ENCODE measurements at places on chromosomes 7 and 10.

DNA sequence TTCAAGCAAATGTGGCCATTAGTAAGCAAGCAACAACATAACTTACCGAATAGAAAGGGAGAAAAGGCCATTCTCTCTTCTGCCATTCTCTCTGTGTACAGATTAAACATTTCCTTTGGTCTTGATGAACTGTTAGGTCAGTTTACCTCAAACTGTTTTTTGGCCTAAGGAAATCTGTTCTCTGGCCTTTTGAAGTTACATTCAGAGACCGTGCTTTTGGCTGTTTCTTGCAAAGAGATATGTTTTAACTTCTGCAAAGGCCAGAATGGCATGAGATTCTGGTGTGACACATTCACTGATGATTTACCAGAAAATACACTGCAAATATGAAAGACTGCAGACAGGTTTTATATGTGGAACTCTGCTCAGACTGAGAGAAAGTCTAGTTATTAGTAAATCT lies 22.2 kb downstream of the AHR start:
- no peak for DNase-seq

- peak; percentile 28 for DNase-seq
Observed at GRCh38 chr7:141231018-141231792, 157.3 kb downstream of the TMEM178B start.

DNA sequence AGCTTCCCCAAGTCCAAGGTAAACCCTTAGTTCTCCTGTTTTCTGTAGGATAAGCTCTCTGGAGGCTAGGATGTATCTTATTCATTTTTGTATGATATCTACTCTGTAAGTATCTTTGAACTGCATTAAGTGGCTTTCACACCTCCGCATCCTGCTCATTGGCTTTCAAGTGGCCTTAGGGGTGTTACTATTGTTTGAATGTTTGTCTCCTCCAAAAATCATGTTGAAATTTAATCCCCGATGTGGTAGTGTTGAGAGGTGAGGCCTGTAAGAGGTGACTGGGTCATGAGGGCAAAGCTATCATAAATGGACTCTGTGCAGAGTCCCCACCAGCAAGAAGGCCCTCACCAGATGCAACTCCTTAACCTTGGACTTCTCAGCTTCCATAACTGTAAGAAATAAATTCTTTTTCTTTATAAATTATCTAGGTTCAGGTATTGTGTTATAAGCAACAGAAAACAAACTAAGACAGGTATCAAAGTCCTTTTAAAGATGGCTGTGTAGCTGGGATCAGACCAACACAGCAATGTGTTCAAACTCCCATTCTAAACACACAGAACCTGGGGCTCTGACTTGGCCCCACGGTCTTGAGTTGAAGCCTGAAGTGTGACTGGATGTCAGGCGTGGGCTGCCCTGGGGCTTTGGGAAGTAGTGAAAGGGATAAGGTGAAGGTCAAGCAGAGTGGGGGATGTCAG lies 25.9 kb downstream of the TBXAS1 start:
- no peak for DNase-seq

DNA sequence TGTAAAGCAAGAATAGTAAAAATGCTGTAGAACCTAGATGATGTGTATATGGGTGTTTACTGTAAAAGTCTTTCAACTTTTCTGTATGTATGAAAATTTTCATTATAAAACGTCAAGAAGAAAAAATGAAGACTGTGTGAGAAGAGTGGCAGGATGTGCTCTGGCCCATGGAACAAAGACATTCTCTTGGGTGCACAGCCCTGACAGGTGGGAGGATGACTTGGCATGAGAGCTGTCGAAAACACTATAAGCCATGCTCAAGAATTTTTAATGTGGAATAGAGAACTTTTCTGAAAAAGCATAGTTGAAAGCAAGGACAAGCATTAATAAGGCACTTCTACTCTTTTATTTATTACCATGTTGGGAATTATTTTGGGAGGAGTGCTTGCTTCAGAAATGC lies 184.1 kb upstream of the PRR15 start:
- DNase-seq: no peak

DNA sequence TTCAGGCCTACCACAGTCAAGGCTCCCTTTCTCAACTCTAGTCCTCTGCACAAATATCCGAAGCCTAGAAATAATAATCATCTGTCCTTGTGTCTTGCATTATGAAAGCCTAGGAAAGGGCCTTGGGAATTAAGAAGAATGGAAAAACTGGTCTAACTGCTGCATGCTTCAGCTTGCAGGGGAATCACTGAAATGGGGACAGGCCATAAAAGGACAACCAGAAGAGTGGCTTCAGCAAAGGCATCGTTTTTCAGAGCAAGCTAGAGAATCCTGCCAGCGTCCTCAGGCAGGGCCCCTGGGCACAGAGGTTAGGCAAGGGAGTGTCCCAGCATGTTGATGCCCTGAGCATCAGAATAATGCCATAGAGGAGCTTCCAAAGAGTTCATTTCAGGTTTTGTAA lies 13.2 kb downstream of the ERVW-1 start:
- DNase-seq: no peak

All from NCI-H2081 (cell line).